ENCODE measurements at places on chromosomes 2 and 18.

DNA sequence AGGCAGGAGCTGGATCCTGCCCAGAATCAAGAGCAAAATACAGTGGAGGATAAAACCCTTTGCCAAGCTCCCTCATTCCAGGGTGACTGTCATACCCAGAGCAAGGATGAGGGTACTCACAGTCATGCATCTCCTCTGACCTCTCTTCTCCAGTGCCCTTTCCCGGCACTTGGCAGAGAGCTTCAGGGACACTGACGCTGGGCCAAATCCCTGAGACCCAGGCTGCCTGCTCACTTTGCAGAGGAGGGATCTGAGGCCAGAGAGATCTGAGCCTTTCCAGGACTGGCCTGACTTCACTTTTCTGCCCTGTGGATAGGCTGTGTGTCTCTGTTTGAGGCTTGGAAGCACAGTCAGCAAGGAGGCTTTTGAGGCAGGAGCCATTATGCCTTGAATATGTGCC is 330.0 kb downstream of the CELF4 start:
- DNase-seq = no peak

DNA sequence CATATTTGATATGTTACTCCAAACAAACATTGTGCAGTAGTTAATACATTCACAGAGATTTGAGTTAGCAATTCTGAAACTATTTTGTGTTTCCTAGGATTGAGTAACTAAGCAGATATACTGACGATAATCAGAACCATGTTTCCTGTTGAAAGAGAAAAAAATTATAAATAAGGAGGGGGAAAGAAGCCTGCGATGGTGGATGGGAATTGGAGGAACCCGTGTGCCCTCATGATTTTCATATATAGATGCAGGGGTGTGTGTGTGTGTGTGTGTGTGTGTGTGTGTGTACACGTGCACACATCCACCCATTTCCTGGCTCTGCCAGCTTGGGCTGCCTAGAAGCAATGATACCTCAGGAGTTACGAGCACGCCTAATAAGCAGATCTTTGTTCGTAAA is 56.9 kb downstream of the LPIN2 start:
- no peak for DNase-seq

DNA sequence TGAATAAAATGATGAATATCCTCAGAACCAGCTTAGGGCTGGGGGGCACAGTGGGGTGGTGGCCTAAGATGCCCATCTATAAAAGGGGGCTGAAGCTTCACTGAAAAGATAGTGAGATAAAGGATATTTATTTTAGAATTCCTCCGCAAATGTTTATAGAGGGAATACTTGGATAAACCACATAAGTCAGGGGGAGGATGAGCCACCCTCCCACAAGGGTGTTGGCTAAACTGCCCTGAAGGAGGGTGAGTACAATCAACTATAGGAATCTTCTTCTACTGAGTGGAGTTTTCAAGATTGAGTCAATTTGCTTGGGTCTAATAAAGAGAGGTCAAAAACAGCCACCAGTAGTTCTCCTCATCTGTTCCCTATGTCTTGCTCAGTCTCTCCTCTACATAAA is 114.5 kb upstream of the TANK start:
- no peak for DNase-seq

DNA sequence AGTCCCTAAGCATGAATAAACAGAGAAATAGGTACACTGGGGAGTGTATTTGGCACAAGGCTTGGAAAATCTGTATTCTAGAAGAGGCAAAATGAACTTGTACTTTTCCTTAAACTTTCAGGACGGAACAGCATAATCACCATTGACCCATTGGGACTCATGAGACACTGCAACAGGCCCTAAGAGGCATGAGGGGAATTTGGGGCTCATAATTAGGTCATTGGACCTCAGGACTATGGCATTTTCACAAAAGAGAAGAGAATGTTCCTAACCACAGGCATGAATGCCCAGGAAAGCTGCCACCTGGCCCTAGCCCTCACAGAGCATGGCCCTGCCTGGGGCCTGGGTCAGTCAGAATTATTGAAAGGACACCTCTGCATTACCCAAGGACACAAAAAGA is 67.9 kb upstream of the PIK3C3 start:
- DNase-seq = no peak

Measured in NCI-H82 (cell line).